Muscle of back (tissue), 13 donors: ENCODE measurements at places on chromosomes 3 and 15. TPM values are rescaled to one million over a fixed set of nuclear protein-coding genes. Genes with fewer than 3 reads are reported as not detected.

PP2D1 gene
- 0.19 TPM for polyA plus RNA-seq

LRRC28 gene
- 20.9 TPM for polyA plus RNA-seq

JAGN1 gene
- 26.5 TPM for polyA plus RNA-seq

- DNase-seq = peak; percentile 82
Measured at GRCh38 chr3:120425572-120426250, 25.1 kb downstream of the FSTL1 start.

- DNase-seq = no peak
Measured at GRCh38 chr3:12875857-12876836, 34.8 kb upstream of the RPL32 start.

- peak; percentile 74 for DNase-seq
Measured at GRCh38 chr15:75666823-75667501, 19.2 kb downstream of the SNX33 start.

- DNase-seq = no peak
Measured at GRCh38 chr3:48855681-48856447, 8.2 kb upstream of the PRKAR2A start.

WDR49 gene
- 0.30 TPM for polyA plus RNA-seq

DNA sequence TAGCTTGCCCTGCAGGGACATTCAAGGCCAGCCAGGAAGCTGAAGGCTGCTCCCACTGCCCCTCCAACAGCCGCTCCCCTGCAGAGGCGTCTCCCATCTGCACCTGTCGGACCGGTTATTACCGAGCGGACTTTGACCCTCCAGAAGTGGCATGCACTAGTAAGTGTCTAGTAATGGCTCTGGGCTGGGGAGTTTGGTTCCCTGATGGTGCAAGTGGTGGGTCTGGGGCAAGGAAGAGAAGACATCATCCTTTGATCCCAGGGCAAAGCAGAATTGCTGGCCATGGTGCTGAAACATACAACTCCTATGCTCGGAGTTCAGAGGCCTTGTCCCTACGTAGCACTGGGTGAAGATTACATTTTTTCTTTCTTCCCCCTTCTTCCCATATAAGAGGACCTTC, 311.4 kb downstream of the EPHB1 start:
- peak; percentile 22 for DNase-seq

- DNase-seq = no peak
Measured at GRCh38 chr3:45665101-45665572, 24.1 kb upstream of the SACM1L start.

DNA sequence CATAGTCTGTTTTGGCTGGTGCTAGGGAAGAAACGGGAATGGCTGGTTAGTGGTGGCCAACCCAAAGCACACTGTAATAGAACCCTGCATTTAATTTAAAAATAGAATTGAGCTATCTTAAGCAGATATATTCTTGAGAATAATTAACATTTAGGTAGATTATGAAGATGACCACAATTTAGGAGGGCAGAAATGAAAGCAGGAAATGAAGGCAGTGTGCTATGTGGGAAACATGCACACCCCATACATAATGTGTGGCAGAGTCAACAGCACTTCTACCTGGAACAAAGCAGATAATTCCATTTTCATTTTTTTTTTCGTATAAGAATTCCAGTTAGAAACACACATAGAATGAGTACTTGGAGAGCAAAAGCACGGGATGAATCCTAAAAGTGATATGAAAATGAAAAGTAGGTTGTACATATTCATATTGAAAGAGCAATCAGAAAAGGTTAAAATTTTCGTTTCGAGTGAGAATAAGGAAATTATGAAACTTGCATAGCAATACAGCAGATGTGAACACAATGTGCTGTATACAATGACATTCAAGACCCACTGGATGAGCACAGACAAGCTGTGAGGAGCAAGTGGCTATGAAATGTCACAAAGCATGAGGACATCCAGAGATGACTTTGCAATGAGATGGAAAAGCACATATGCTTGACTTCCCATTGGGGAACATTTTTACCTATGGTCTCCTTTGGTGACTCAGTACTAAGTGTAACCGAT, 102.6 kb downstream of the TFG start:
- DNase-seq = no peak

GRCh38 chr3:148319161-148319915, 378.4 kb upstream of the AGTR1 start:
- peak; percentile 18 for DNase-seq

DNA sequence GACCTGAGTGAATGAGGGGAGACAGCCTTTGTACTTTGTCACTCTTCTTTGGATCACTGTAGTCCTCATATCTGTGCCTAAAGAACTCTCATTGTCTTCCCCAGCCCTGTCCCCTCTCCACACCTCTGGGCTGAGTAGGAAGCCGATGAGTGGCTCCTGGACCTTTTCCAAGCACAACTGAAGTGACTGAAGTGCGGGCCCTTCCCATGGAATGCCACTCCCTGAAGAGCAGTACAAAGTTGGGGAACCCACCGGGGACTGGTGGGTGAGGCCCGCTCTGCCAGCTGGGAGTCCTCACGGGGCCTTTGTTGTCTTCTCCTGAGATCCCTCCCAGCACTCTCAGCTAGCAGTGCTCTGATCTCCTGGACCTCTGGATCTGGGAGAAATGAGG, 90.1 kb downstream of the AAGAB start:
- DNase-seq = peak; percentile 29

- no peak for DNase-seq
Measured at GRCh38 chr3:181915551-181915950, 203.8 kb downstream of the SOX2 start.

DNA sequence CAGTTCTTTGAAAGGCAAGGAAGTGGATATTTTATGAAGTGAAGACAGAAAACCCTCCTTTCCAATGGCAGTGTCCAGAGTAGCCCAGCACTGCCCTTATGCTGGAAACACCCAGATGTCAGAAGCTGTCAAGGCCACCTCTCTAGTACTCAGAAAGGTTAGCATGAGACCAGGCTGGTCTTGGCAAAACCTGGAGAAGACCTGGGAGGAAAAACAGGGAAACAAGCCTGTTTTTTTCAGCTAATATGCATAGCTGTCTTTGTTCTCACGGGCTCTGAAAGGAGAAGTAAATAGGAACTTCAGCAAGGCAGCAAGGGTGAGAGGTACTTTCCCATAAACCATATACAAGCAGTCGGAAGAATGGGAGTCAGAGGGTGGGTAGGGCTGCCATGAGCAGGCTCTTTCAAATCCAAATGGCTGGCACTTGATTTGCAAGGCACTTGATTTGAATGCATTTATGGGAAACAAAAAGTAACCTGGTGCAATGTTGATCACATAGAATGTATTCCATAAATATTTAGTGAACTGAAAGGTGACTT, 55.8 kb downstream of the HEG1 start:
- DNase-seq = no peak
